ENCODE measurements at places on chromosomes 7 and 10.

DNA sequence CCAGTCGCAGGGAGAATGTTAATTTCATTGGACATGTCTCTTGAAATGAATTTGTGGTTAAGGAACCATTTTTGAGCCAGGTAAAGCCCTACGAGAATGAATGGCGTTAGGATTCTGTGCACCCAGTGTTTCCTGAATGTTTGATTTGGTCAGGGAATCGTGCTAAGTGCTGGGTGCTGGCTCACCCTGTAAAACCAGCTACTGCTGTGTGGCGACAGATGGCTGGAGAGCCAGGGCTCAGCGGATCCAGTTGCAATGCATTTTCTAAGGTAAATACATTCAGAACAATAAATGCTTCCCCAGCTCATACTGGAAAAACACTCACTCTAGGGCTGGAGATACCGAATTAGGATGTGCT, 355.5 kb downstream of the GLRX3 start:
- DNase-seq, result no peak

- no peak for DNase-seq
These were observed 13.0 kb upstream of the ADAMTS14 start for GRCh38 chr10:70659306-70659705.

GRCh38 chr10:82815680-82816079, 940.7 kb downstream of the NRG3 start:
- DNase-seq, result no peak

- DNase-seq, result no peak
These were observed 361.7 kb upstream of the SEMA3C start for GRCh38 chr7:81280531-81280930.

- no peak for DNase-seq
These were observed at the start of gene CAV2 for GRCh38 chr7:116499168-116500077. Gene CAV2, plus strand, starts transcription at chr7:116499738. Its CDS starts 44 bp downstream, at chr7:116499782.

DNA sequence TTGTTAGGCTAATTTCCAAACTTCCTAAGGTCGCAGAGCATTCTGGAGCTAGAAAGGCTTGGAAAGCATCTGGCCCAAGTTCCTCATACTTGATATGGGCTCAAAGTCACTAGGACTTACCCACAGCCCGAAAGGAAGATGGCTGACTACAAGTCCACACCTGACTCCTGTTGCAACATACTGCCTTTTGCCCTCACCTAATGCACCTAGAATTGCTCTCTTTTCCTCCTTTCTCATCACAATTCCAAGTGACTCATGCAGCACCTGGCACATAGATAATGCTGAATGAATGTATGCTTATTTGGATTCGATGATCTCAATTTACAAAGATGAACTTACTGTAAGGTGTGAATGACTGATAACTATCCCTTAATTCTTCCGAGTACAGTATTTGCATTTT, 131.5 kb downstream of the SORBS1 start:
- no peak for DNase-seq

- DNase-seq, result no peak
These were observed 11.7 kb downstream of the CYP26A1 start for GRCh38 chr10:93085272-93085859.

- no peak for DNase-seq
These were observed 183.7 kb upstream of the KLF14 start for GRCh38 chr7:130917669-130918128.

GRCh38 chr10:99529591-99530107, 3.1 kb upstream of the NKX2-3 start:
- no peak for DNase-seq

DNA sequence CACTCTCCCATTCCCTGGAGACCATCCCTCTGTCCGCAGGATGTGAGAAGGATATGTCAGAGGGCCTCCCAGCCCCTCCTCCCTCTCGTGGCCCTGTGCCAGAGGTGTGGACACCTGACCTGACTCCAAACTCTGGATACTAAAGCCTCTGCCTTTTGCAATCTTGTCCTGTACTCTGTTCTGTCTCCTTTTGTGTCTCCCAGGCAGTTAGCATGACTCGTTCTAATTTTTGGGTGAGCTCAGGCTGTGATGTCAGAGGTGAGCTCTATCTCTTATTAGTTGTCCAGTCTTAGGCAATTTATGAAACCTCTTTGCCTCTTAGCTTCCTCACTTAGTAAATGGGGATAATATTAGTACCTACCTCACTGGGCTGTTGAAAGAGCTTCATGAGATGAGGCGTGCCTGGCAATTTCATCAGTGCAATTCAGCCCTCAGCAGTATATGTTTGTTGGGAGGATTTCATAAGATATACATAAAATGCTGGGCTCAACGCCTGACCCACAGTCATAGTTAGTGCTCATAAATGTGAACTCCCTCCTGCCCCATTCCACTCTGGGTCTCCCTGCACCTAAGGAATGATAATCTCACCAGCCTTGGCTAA, 10.9 kb downstream of the MARVELD1 start:
- DNase-seq, result no peak

GRCh38 chr7:24477398-24478136, 95.7 kb upstream of the PALS2 start:
- no peak for DNase-seq

- DNase-seq, result no peak
These were observed 139.3 kb downstream of the GLI3 start for GRCh38 chr7:42097752-42098151.
